Activated B cell treated with CpG ODN at 0.5 μM for 24 hours (primary cell): ENCODE measurements at places on chromosomes 6 and 20.

DNA sequence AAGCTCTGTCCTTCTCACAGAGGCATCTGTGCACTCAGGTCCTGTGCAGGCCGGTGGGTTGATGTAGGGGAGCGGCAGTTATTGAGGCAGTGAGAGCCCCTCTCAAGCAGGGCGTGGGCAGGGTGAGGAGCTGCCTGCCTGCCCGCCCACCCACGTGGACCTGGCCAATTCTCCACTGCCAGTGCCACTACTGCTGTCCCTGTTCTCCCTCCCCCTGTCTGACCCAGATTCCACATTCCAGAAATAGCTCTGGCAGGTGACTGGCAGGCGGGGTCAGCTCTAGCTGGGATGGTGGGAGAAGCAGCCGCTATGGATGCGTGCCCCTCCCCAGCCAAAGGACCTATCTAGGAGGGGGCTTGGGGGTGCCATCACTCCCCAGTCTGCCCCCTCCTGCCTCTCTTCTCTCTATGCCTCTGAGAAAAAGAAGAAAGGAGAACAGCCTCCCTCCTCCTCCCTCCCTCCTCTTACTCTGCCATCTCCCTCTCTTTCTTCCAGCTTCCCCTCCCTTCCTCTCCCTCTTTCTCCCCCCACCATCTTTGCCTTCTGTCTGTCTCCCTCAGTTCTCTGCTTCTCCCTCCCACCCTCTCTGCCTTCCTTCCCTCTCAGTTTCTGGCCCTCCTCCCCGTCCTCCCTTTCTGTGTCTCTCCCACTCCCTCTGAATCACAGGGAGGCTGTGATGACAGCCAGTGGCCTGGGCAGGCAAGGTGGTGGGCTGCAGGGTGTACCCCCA, 86.5 kb upstream of the MYL9 start:
- no peak for DNase-seq

DNA sequence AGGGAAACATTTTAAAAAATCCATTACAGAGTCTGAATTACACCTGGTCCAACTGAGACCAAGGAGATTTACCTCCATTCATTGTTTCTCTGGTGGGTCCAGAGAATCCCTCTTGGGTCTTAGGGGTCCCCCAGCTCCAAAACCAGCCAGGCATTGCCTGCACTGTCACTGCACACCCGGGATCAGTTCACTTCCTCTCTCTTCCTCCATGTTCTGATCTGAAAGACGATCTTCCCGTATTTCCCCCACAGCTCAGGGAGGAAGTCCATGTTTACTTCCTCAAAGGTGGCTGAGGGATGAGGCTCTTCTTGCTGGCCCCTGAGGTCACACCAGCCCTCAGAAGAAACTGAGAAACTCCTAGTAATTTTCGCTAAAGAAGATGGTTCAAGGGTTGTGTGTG, 159.7 kb downstream of the BMP7 start:
- no peak for DNase-seq

- DNase-seq: no peak
Measured at GRCh38 chr6:15752820-15753219, 90.0 kb upstream of the DTNBP1 start.

- DNase-seq: no peak
Measured at GRCh38 chr6:6900569-6901204, 207.1 kb upstream of the RREB1 start.

DNA sequence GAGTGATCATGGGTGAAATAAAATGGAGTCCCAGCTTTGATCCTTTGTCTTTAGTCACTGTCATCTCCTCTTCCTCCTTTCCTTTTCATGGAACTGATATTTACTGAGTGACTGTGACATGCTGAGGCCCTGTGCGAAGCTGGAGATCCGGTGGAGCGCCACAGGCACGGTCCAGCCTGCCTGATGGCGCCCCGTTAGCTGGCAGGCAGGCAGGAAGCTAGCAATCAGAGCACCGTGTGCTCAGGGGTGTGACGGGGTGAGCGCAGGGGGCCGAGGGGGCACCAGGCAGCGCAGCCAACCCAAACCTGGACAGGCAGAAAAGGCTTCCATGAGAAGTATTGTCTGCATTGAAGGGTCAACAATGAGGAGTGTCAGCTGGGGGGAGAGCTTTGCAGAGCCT, 100.2 kb upstream of the AKAP12 start:
- no peak for DNase-seq

GRCh38 chr6:6570929-6571671, 17.4 kb upstream of the LY86 start:
- no peak for DNase-seq

DNA sequence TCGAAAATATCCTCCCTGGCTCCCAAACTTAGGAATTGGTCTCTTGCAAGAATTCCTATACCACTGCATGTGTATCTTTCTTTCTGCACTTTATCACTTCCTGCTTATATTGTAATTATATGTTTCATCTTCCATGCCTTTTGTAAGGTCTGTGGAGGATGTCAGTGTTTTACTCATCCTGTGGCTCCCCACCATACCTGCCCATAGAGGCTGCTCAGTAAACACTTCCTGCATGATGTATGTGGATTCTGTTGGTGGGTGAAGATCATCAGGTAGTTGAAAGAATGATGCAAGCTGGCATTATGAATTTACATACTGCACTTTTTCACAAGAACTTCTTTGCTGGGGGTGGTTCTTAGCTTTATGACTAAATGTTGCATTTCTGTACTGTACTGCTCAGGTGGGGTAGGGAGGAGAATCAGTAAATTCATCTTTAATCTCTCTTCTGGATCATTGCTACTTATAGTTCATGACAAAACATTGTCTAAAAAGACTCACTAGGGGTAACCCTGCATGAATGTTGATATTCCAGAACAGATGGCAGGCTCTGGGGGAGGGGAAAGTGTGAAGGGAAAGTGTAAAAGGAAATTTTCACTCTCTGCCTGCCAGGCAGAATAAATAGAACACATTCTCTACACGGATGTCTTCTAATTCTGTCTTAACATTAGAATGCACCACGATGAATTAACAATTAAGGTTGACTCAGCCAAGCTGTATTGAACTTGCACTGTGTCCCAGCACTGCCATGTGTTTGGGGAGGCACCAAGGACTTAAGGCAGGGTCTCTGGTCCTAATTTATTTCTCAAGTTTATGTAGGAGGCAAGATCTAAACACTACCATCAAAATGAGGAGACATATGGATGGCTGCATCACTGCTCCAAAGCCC, 36.0 kb upstream of the KLHL31 start:
- DNase-seq: no peak

DNA sequence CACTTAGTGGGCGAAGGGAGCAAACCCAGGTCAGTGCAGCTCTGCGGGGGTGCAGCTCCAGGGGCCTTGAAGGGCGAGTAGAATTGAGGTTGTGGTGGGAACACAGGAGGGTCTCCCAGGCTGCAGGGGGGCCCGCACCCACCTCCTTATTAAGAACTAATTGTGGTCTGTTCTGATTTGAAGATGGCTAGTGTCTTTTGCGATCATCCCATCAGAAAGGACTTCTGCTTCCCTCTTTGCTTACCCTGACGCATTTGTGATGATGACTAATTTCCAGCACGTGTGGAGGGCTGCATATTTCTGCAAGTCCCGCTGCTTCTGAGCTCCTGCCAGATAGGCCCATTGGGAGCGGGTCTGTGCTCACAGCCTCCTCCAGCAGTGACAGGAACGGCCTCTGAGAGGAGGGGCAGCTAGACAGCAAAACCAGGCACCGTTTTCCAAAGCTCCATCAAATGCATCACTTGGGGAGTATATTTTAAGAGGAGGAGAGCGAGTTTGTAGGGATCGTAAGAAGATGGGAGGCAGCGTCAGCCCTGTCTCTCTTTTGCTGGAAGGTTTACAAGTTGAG, 268.9 kb downstream of the CDH4 start:
- DNase-seq: no peak

- DNase-seq: no peak
Measured at GRCh38 chr6:166244353-166245045, 63.7 kb downstream of the PRR18 start.

- no peak for DNase-seq
Measured at GRCh38 chr6:127518710-127519468, at the start of gene MTCL3. Gene MTCL3, minus strand, starts transcription at chr6:127519335.

GRCh38 chr20:60787276-60787675, 464.8 kb upstream of the CDH4 start:
- DNase-seq: no peak

GRCh38 chr6:53192682-53193188, 44.1 kb upstream of the GCM1 start:
- no peak for DNase-seq

DNA sequence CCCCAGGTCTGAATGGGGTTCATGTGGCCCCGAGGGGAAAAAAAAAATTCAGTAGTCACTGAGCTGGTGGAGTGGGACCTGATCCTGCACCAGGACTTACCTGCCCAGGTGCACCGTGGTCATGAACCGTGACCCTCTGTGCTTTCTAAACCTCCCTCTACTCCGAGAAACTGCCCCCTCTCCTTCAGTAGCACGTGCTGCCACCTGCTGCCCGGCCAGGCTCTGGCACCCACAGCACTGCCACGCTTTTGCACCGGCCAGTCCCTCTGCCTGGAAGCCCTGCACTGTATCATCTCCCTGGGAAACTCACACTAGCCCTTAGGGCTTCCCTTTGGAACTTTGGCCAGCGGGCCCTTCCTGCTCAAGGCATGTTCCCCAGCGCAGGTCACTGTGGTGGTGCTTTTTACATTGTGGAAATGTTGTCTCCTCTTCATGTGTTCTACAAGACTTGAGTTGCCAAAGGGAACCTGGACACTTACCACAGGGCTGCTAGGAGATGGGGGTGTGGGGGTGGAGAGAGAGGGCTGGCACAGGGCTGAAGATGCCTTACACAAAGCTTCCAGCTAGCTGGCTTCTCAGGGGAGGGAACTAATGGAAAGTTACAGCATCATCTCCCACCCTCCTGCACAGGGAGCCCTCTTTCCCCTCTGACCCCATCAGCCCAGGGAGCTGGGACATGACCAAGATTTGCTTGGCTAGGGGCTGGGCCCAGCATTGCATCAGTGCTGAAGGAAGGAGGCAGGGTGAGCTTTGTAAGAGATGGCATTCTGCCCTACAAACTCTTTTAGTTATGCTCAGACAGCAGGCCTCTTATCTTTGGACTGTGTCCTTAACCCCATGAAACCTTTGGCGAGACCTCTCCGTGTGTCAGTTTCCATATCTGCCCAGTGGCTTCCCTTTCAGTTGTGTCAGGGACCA, 2.5 kb upstream of the PTPRT start:
- DNase-seq: no peak

DNA sequence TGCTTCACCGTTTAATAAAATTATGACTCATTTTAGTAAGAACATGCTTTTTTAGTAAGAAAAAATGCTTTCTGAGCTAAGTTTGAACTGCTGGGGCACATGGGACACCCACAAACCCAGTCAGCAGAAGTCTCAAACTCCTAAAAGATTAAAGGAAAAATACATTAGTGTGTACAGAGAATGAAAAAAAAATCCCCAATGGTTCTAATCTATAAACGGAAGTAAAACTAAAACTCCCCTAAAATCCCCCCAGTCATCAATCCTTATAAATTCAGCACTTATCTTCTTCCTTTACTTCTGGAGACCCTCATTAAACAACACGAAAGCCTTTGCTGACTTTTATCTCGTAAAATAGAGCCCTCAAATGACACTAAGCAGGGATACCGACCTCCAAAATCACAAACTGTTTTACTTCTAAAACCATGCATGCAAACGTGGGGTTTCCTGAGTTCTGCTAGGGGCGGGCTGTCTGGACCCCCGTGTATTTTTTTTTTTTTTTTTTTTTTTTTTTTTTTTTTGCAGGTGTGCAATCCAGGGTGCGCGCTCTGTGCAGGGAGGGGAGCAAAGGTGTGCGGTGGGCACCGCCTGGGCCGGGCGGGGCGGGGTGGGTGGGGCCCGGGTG, 1.1 kb upstream of the MYB start:
- no peak for DNase-seq

DNA sequence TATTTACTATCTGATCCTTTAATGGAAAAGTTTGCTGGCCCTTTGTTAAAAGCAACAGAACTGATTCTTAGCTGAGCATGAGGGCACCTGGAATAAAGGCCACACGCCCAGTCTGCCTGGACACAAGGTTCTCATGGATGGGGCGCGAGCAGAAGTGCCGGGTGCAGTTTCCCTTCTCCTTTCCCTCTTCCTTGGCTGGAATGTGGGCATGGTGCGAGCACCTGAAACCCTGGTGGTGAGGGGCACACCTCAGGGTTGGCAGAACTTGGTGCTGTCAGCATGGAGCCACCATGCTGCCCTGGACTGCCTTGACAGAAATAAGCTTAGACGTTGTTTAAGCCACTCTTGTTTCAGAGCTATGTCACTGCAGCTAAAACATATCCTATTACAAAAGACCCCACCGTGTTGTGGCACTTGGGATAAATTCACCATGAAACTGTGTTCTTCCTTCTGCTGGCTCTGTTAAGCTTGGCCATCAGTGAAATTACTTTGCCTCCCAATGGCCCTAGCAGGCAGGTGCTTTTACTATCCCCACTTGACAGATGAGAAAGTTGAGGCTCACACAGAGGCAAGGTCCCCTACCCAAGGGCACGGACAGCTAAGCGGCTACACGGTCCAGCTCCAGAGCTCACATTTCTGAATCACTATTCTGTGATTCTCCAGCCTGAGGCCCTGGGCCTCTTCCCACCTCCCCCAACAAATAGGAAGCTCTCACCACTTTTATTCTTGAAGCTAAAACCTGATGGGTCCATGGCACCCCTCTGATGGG, 115.9 kb downstream of the PREX1 start:
- no peak for DNase-seq

DNA sequence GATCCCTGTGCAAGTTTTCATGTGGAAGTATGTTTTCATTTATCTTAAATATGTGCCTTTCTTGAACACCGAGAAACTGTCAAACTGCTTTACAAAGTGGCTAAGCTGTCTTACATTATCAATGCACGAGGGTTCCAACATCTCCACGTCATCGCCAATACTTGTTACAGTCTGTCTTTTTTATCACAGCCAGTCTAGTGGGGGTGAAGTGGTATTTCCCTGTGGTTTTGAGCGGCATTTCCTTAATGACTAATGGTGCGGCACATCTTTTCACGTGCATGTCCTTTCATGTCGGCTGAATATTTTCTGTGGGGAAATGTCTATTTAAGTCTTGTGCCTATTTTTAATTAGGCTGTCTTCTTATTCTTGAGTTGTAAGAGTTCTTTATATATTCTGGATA, 280.4 kb downstream of the FOXC1 start:
- DNase-seq: no peak

DNA sequence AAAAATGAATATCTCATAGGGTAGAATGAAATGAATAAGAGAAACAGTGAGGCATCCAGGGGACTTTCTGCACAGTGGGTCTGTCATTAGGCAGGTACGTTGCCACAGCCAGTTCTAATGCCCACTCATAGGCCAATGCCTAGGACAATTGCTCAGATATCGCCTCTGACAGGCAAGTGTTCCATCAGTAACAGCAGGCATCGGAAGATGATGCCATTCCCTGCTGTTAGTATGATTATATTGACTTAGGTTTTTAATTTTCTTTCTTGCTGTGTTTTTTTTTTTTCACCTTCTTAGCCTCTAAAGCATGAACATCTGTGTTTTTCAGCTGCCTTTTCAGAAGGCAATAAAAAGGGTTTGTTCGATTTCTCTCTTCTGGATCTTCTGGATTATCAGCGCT, 90.7 kb downstream of the PRL start:
- no peak for DNase-seq
